ENCODE measurements at places on chromosomes 12 and 14.
A peak's percentile ranks its signal among the peaks of the same experiment; 100 is the strongest.

DNA sequence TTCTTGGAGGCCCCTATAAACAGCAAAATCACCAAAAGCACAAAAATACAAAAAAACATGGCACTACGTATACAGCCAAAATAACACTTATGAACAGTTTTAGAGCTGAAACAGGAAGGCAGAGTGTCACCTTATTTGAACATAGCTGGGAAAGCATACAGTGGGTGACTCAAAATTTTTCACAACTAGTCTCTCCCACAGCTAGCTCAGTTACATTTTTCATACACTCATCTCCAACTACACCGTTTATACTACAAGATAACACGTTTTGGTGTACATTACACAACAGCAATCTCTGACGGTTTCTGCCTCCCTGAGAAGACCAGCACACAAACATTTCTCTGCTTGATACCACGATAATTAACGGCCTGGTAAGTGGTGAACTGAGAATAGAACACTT, 2.9 kb downstream of the RAD52 start:
- peak; percentile 24 for DNase-seq

GRCh38 chr14:99123208-99123870, 148.7 kb downstream of the BCL11B start:
- no peak for DNase-seq

GRCh38 chr12:8914716-8915526, 612 bp downstream of the PHC1 start:
- DNase-seq: no peak

GRCh38 chr12:69701826-69702225, 2.7 kb upstream of the BEST3 start:
- DNase-seq: no peak

DNA sequence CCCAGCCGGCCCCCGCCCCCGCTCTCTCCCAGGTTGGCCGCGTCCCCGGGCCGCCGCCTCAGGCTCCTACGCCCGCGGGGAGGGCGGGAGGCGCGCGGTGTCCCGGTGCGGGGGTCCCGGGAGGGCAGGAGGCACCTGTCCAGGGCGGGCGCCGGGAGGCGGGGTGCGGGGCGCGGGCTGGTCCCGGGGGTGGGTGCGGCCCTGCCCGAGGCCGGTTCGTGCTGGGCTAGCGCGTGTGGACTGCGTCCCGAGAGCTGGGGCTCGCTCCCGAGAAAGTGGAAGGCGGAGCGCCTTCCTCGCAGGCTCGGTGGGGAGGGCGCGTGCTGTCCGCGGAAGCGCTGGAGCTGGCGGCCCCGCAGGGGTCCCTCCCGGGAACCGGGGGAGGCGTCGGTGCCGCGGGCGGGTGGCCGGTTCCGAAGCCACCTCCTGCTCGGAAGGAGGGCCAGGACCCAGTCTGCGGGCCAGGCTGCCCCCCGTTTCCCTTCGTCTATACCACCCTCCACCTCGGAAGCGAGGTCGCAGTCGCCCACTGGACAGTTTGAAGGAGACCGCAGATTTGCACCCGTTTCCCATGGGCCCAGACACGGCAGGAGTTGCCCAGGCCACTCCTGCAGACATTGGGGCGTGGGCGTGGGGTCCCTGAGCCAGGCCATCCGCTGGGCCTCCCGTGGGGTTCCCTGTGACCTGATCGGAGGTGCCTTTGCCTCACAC, 636 bp downstream of the ZFYVE21 start:
- no peak for DNase-seq

DNA sequence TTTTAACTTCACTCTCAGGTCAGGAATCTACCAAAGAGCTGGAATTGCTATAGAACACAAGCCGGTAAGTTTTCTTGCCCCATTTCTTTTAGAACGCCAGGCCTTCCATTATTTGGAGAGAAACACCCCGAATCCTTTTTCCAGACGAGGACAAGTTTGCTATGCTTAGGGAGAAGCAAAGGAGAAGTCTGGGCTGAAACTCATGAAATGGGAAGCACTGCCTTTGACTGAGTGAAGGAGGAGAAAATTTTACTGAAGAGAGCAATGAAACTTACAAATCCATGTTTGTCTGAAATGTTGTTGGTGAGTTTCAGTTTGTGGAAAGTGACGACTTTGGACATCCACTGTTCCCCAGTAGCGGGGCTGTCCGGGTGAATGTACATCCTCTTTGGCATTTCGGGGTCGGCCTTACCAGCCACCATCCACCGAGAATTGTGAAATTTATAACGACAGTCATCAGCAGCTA, 3.3 kb downstream of the TBX3 start:
- DNase-seq: no peak

DNA sequence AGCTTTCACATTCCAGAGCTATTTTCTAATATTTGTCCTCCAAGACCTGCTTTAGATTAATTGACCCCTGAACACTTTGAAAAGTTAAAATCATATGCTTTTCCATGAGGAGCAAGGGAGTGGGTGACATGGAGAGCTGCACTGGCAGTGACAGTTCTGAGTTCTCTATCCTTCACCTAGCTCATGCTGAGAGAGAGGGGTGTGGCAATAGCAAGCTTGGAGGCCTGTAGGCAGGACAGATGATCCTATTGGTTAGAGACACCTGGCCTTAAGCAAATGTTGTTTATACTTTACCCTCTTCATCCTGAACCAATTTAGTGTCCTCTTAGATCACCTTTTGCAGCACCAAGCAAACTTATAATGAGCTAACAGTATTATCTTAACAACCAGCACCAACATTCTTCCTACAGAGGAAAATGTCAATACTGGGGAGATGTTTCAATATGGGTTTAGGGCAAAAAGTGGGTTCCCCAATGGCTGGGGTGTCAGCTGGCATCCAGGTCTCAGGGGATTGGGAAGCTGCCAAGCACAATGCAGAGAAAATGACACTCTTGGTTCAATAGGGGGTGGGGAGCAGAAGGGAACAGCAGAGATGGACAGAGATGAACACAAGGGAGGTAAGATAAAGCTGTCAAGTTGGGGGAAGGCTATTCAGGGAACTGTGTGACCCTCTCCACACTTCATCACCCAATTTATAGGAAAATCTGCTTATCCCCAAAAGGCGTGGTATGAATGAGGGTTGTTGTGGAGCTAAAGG, 37.0 kb upstream of the PPM1H start:
- DNase-seq: no peak

DNA sequence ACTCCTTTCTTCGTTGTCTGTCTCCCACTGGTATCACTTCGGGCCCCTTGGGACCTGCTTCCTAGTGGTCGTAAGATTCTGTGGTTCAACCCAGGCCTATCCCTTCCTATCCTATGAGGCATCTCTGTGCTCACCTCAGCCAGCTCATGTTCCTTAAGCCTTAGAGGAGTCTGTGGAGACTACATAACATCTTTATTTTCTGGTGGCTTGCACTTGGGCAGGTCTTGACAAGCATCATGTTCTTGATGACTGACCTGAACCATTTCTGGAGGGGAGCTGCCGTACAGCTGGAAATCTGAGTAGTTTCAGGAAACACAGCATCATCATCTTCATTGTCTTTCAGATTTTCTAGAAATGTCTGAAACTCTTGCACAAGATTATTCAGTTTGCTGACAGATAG, 69.3 kb downstream of the PPFIBP1 start:
- no peak for DNase-seq

- no peak for DNase-seq
Measured at GRCh38 chr12:1107669-1108068, 116.6 kb downstream of the ERC1 start.

GRCh38 chr12:132411457-132411856, 78.5 kb upstream of the FBRSL1 start:
- DNase-seq: no peak

DNA sequence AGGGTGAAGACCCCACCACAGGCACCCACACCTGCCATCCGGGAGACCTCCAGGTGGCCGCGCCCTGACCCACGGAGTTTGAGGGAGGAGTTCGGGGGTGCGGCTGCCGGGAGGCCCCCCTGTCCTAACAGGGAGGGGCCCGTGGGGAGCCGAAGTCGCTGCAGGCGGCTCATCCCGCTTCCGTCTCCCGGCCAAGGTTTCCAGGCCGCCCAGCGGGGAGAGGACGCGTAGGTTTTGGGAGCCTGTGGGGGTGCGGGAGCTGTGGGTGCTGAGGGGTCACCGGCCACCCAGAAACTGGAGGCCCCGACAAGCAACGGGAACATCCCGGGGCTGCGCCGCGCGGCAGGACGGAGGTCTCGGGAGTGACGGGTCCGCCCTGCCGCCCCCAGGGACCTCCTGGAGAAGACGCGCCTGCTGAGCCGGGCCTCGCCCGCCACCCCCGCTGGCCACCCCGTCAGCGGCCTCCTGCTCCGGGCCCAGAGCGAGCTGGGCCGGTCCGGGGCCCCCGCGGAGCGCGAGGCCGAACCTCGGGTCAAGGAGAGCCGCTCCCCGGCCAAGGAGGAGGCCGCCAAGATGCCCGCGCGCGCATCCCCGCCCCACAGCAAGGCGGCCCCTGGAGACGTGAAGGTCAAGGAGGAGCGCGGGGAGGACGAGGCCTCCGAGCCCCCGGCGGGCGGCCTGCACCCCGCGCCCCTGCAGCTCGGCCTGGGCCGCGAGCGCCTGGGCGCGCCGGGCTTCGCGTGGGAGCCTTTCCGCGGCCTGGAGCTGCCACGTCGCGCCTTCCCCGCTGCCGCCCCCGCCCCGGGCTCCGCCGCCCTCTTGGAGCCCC, 27.6 kb downstream of the LRCOL1 start:
- DNase-seq: no peak

DNA sequence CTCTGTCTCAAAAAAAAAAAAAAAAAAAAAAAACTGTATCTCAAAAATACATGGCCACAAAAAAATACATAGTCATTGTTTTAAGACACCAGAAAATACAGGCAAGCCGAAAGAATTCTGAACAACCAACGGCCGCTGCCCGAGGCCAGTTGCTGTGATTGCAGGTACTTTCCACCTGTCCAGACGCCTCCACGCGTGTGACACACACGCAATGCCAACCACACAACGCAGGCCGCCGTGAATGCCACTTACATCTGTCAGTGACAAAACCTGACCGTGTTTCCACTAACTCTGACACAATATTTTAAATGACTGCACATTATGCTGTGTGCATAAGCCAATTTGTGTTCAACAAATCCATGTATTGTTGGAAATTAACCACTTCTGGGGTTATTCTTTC, 22.4 kb upstream of the INF2 start:
- no peak for DNase-seq

GRCh38 chr14:68892961-68893360, 86.1 kb downstream of the ACTN1 start:
- no peak for DNase-seq

DNA sequence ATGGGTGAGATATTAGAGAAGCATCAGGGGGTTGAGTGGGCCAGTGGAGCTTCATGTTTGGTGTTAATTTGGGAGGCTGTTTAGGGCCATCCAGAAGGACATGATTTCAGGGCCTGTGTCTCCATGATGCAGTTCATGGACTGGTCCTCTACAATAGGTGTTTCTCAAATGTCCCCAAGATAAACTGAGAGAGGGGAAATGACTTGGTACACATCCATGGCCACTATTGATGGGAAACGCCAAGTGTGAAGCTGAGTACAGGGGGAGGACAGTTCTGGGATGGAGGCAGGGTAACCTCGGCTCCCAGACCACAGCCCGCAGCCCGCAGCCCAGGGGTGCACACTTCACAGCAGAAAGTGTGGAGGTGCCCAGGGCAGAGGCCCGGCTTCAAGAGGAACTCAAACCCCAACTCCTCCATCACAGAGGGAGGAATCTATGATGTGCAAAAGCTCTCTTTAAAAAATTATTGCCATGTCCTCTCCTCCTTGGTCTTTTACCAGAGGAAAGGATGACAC, 33.3 kb downstream of the CACNA2D4 start:
- no peak for DNase-seq

DNA sequence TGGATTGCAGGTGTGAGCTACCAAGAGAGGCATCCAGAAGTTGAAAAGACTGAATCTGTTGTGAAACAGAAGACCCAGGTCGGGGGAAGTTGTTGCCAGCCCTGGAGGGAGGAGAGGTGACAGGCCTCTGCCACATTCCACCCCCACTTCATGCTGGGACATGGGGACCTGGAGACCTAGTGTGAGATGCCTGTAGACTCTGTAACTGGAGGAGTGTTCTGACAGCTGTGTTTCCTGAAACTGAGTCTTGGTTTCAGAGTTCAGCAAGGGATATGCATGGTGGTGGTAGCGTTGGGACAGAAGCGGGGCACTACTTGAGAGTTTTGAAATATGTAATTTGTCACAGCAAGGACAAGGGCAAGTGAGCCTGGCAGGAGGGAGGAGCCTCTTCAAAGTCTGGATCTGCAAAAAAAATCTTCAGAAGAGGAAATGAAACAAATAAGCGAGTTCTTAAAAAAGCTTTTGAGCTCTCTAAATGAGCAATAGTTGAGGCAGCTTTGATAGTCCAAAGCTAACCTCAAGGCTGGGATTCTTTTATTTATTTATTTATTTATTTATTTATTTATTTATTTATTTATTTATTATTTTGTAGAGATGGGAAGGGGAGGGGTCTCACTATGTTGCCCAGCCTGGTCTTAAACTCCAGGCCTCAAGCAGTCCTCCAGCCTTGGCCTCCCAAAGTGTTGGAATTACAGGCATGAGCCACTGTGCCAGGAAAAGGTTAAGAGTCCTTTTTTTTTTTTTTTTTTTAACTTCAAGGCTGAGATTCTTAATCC, 58.9 kb upstream of the EEA1 start:
- peak; percentile 98 for DNase-seq

DNA sequence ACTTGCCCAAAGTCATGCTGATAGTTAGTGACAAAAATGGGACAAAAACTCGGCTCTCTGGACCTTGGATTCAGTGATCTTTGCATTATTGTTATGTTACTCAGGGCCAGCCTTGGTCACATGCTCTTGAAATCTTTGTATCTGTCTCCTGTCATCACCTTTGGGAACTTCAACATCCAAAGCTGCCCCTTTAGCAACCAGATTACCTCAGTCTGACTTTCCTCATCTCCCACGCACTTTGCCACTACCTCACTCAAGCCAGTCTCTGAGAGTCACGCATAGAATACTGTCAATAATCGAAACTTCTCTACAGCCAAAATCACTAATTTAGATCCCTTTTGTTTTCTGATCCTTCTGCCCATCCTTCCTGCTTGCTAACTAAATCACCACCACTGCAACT, 90.8 kb upstream of the DAAM1 start:
- DNase-seq: no peak

DNA sequence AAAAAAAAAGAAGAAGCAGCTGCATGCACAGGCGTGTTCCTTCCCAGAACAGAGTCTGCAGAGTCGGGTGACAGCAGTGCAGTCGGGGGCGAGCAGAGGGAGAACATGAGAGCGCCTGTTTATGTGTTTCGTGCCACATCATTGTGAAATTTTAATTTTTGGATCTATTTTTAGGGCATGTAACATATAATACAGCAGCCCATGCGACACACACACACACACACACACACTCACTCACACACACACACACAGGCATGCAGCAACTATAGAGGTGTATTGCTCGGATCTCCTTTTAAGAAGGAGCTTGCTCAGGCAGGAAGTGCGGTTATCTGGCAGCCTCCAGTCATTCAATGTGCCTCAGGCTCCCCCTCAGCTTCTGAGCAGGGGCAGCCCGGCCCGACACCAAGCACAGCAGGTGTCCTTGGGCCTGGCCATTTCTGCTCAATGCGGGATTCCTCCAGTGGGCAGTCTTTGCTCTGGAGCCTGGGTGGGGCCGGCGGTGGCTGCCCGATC, 71.8 kb downstream of the ZNF664 start:
- no peak for DNase-seq

GRCh38 chr12:4025181-4026019, 152.2 kb upstream of the PARP11 start:
- no peak for DNase-seq

All from GM12878 (cell line).